CD8-positive, alpha-beta T cell (primary cell): ENCODE measurements at places on chromosomes 6 and 20. TPM values are rescaled to one million over a fixed set of nuclear protein-coding genes. Genes with fewer than 3 reads are reported as not detected.

Gene SLC26A8
- not detected for total RNA-seq

GRCh38 chr20:57350081-57350710 lies 859 bp upstream of the RAE1 start:
- DNase-seq: peak; percentile 35

DNA sequence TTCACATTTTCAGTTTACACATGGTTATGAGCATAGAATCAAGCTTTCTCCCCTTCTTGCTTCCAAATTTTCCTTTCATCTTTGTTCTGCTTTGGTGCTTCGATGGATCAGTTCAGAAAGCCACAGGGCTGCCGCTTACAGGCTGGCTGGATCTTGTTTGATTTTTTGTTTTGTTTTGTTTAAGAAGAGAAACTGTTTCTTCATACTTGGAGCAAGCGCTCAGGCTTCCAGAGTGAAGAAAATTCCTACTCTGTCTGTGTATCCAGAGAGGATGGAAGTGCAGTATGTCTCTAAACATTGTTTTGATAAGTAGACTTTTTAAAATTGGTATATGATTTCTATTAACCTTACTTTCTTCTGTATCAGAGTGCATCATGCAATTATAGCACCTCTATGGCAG lies 66.9 kb downstream of the ARID1B start:
- no peak for DNase-seq

- DNase-seq: no peak
These were observed 164.0 kb downstream of the GRM4 start for GRCh38 chr6:33981861-33982260.

Gene RAMACL
- 0.31 TPM for total RNA-seq

Gene OR12D3
- not detected for total RNA-seq

GRCh38 chr6:73774311-73774774 lies 78.3 kb downstream of the CD109 start:
- no peak for DNase-seq
